ENCODE measurements at places on chromosomes 4 and X. TPM values are rescaled to one million over a fixed set of nuclear protein-coding genes. Genes with fewer than 3 reads are reported as not detected.

CDS1 gene
- not detected for total RNA-seq

- no peak for DNase-seq
These were observed 2.1 kb downstream of the PDS5A start for GRCh38 chr4:39975488-39976089.

GRCh38 chrX:153903991-153904957 is at the start of gene AVPR2:
Gene AVPR2, plus strand, starts transcription at chrX:153904673. Its CDS starts 473 bp downstream, at chrX:153905146.
- DNase-seq: no peak

DNA sequence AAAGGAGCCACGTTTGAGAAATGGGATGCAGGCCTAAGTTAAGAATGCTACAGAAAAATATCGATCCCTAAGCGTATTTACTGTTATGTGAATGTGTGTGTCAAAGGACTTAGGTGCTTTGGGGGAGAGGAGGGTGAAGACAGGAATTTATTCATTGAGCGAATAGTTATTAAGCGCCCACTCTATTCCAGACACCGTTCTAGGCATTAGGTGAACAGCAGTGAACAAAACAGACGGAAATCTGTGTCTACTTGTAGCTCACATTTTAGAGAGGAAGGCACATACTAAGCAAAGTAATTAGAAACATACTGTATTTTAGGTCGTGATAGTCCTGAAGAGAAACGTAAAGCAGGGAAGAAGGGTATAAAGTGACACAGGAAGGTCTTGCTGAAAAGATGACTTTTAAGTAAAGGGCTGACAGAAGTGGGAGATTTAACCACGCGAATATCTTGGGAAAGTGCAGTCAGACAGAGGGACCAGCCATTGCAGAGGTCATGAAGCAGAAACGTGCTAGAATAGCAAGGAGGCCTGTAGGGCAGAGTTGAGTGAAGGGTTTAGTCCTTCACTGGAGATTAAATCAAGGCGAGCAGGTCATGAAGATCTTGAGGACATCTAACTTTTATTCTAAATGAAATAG is 541 bp downstream of the AIMP1 start:
- DNase-seq: no peak

GRCh38 chrX:100731441-100732281 is at the start of gene SYTL4:
Gene SYTL4, minus strand, starts transcription at chrX:100732121. Its CDS starts 30,084 bp downstream, at chrX:100702037.
- DNase-seq: no peak

DNA sequence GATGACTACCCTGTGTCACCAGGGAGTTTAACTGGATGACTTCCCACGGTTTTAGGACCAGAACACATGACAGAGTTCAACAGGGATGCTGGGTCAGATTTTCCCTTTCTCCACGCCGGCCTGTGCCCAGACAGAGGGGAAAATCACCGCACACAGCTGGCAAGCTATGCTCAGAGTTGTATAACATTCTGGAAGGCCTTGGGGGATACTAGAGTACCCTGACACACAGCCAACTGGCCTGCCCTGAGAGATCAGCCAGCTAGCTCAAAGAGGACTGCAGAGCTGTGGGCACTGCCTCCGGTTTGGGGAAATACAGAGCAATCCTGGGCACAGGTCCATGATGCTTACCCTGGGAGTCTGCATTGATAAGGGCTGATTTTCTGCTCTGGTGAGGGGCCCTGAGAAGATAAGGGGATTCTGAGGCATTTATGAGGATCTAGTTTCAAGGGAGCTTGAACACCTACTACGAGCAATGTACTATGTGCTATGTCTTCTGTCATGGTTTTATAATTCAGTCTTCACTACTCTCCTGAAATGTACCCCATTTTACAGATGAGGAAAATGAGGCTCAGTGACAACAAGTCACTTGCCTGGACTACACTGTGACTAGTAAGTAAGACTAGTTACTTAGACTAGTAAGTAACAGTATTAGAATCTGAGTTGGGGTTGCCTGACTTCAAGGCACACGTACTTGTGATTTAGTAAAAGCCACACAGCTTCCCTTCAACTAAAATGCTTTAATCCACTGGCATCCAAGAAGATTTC is 14.7 kb downstream of the C4orf54 start:
- DNase-seq: peak; percentile 85

DNA sequence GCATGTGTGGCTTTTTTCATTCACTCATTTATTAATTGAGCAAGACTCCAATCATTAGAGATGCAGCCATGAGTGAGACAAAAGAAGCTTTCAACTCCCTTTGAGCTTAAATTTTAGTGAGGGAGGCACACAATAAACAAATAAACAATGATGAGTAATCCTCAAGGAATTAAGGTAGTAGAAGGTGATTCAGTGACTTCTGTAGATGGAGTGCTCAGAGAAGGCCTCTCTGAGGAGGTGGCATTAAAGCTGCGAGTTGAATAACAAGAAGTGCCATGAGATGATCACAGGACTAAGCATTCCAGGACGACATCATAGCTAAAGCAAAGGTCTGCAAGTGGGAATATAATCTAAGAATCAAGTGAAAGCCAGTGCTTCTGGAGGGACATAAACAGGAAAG is 77.6 kb downstream of the NWD2 start:
- no peak for DNase-seq

GRCh38 chrX:69362354-69362753 is 141.8 kb upstream of the NALF2 start:
- no peak for DNase-seq
